ENCODE measurements at places on chromosomes 7 and 10. TPM values are rescaled to one million over a fixed set of nuclear protein-coding genes. Genes with fewer than 3 reads are reported as not detected.

GRCh38 chr10:93300288-93300917, 181.7 kb downstream of the MYOF start:
- H3K36me3 ChIP-seq = no peaks in the 10 kb centered on the region
- H3K27ac ChIP-seq = no peak overlapping the region
- H3K4me1 ChIP-seq = no peaks in the 10 kb centered on the region
- H3K4me3 ChIP-seq = no peak overlapping the region
- no peaks in the 10 kb centered on the region for H3K27me3 ChIP-seq

DNA sequence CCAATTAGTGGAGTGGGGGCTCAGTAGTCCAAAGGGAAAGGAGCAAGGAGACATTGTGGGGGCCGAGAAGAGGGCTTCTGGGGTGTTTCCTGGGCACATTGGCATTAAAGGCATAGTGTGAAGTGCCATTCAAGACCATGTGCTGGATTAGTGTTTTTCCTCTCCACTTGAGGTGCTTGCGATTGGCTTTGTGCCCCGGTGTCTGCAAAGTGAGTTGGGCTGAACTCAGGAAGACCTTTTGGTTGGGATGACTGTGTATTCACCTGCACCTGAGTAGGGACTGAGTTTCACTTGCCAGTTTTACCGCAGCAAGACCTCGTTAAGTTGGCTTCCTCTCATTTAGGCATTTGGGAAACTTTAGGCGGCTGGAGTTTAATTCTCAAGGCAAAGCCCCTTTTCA, 73.0 kb downstream of the TCF7L2 start:
- no peak for DNase-seq
- H3K4me1 ChIP-seq = peaks cover 5% of the 10 kb centered on the region
- no peaks in the 10 kb centered on the region for H3K36me3 ChIP-seq
- no peak overlapping the region for H3K27ac ChIP-seq
- no peaks in the 10 kb centered on the region for H3K27me3 ChIP-seq

DNA sequence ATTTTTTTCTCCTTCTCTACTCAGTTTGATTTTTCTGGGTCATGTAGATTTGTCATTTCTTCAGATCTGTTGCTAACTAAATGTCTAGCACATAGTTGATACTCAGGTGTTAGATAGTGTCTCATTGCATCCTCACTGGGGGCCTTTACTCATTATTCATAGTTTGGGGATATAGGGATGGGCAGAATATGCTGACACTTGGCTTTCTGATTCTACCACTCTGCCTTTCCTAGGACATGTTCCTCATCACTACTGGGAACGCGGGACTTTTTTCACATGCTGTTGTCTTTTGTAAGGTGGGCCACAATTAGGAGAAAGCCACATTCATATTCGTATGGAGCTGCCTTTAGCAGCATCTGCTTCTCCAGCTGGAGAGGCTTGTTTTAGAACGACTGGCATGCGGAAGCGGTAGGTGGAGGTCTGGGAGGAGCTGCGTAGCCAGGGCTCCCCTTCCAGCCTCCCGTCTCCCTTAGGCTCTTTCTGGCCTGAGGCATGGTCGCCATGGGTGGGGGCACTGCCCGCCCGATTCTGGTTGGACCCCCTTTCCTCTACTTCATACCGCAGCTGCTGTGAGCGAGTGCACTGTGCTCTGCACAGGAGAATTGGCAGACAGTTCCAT, 78.8 kb downstream of the SND1 start:
- no peak for DNase-seq
- no peak overlapping the region for H3K4me3 ChIP-seq
- H3K27me3 ChIP-seq = no peaks in the 10 kb centered on the region
- no peaks in the 10 kb centered on the region for H3K36me3 ChIP-seq
- H3K27ac ChIP-seq = no peak overlapping the region

GRCh38 chr10:103967448-103968071, 620 bp downstream of the SLK start:
- H3K4me1 ChIP-seq = peaks cover 8% of the 10 kb centered on the region
- peak overlapping the region; percentile 86 for H3K4me3 ChIP-seq
- H3K27me3 ChIP-seq = no peaks in the 10 kb centered on the region
- DNase-seq = no peak

DNA sequence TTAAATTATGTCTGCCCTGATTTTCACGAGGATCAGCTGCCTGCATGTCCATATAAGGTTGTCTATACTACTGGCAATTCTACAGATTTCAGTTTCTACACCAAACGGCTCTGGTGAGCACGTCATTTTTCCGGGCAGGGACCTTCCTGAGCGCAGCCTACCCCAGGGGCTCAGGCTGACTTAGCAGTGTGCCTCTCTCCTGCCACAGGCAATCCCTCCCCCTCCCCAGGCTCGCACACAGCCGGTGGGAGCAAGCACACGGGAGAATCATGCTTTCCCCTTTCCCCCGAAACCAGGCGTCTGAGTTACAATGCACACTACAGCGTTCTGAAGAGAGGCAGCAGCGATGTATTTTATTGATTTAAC, 1.7 kb downstream of the KLF6 start:
- peak overlapping the region; percentile 98 for H3K4me3 ChIP-seq
- H3K4me1 ChIP-seq = peaks cover 10% of the 10 kb centered on the region
- peak; percentile 69 for DNase-seq
- H3K27me3 ChIP-seq = no peaks in the 10 kb centered on the region
- no peaks in the 10 kb centered on the region for H3K36me3 ChIP-seq
- H3K27ac ChIP-seq = peak overlapping the region; percentile 100

- no peaks in the 10 kb centered on the region for H3K4me1 ChIP-seq
- H3K4me3 ChIP-seq = peak overlapping the region; percentile 66
- H3K36me3 ChIP-seq = no peaks in the 10 kb centered on the region
- H3K27ac ChIP-seq = no peak overlapping the region
- DNase-seq = no peak
Observed at GRCh38 chr7:157690833-157691585, 354.2 kb downstream of the DNAJB6 start.

GRCh38 chr10:13739183-13739582, 152.4 kb downstream of the PRPF18 start:
- no peaks in the 10 kb centered on the region for H3K4me1 ChIP-seq
- no peak overlapping the region for H3K4me3 ChIP-seq
- H3K36me3 ChIP-seq = no peaks in the 10 kb centered on the region
- DNase-seq = no peak
- H3K27me3 ChIP-seq = no peaks in the 10 kb centered on the region
- no peak overlapping the region for H3K27ac ChIP-seq

- peak; percentile 21 for DNase-seq
- H3K36me3 ChIP-seq = no peaks in the 10 kb centered on the region
- peak overlapping the region; percentile 63 for H3K4me3 ChIP-seq
- no peaks in the 10 kb centered on the region for H3K4me1 ChIP-seq
- H3K27ac ChIP-seq = peak overlapping the region; percentile 96
Observed at GRCh38 chr10:117374506-117375359, 507 bp downstream of the PDZD8 start.

DNA sequence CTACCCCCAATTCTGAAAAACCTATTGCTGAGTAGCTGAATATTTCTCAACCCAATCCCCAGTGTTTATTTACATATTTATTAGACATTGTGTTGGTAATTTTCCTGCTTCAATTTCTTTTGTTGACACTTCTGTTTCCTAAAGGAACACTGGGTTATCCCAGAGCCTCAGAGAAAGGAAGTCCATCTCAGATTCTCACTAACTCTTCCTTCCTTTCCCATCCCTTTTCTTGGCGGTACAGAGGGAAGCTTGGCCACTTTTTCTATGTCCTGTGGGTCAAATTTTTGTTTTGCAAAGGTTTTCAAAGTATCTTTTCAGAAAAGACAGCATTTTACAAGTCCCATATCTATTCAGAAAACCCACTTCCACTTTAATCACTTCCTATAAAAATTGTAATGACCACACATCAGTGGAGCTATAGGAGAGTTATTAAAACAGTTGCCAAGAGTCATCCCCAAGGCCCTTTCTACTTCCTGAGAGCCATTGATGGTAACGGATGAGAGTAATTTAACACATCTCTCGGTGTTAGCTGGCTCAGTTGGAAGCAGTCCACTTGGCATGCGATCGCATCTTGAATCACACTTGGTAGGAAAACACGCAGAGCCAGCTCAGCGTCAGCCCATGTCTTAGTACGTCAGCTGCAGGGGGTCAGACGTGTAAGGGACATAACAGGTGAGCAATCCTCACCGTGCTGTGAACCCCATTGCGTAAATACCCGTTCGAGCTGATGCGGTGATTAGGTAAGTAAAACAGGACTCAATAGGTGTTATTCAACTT, 231.1 kb upstream of the ADARB2 start:
- H3K4me1 ChIP-seq = no peaks in the 10 kb centered on the region
- H3K4me3 ChIP-seq = no peak overlapping the region
- no peak for DNase-seq
- H3K27ac ChIP-seq = no peak overlapping the region

- H3K4me3 ChIP-seq = no peak overlapping the region
- DNase-seq = no peak
- H3K27ac ChIP-seq = no peak overlapping the region
Observed at GRCh38 chr7:3806516-3806915, 505.5 kb downstream of the SDK1 start.

DNA sequence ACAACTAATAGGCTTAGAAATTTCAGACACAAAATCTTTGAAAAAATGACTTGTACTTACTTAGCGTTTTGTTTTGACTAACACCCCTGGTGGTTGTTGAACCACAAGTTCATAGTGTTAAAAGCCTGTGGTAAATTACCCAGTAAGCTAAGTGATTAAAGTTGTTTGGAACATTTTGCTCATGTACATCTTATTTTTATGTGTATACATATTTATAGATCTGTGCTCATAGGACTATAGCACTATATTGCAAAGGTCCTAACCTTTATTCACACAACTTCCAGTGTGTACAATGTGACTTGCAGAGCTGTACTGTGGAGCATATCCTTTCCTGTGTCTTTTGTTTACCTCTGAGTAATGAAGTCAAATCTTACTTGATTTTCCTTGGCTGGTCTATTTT, 79.6 kb downstream of the BMPR1A start:
- DNase-seq = no peak
- no peaks in the 10 kb centered on the region for H3K27me3 ChIP-seq
- H3K4me3 ChIP-seq = no peak overlapping the region
- H3K4me1 ChIP-seq = no peaks in the 10 kb centered on the region

DNA sequence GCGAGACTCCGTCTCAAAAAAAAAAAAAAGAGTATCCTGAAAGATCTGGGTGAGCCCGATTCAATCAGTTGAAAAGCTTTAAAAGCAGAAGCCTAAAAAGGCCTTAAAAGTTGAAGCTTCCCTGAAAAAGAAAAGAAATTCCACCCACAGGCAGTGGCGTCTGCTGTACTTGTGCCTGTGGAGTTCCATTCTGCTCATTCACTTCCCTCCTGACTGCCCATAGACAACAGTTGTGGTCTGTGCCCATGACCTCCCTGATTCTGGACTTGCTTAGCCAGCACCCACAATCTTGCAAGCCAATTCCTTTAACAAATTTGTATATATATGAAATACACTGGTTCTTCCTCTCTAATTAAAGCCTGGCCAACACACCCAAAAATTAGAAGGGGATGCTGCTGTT, 141.7 kb downstream of the DLG5 start:
- no peaks in the 10 kb centered on the region for H3K36me3 ChIP-seq
- no peaks in the 10 kb centered on the region for H3K4me1 ChIP-seq
- H3K27ac ChIP-seq = no peak overlapping the region
- no peak for DNase-seq

DNA sequence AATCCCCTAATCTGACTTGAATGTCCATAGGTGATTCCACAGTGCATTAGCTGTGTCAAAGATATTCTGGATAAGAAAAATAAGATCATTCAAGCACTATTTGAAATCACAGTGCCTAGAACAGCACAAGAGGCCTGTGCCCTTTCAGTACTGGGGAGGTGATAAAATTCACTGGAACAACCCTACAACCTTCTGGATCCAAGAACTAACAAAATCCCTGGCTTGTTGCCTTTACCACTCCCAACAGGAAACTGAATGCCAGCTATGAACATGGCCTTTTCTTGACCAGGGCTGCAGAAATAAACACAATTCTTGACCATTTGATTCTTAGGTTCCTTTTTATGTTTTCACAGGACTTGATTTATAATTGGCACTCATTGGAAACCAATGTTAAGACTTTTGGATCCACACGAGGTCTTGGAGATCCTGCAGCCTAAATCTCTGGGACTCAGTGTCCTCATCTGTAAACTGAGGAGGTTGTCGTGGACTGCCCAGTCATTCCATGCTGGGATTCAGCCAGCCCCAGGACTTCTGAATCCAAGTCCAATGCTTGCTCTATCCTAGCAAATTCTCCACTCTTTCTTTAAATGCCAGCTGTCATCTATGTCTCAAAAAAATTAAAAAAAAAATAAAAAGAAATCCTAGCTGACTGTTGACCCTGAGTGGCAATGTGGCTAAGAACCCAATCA, 624.7 kb downstream of the KCNMA1 start:
- H3K27ac ChIP-seq = peak overlapping the region; percentile 3
- H3K27me3 ChIP-seq = no peaks in the 10 kb centered on the region
- H3K4me1 ChIP-seq = no peaks in the 10 kb centered on the region
- no peak for DNase-seq
- no peak overlapping the region for H3K4me3 ChIP-seq

DNA sequence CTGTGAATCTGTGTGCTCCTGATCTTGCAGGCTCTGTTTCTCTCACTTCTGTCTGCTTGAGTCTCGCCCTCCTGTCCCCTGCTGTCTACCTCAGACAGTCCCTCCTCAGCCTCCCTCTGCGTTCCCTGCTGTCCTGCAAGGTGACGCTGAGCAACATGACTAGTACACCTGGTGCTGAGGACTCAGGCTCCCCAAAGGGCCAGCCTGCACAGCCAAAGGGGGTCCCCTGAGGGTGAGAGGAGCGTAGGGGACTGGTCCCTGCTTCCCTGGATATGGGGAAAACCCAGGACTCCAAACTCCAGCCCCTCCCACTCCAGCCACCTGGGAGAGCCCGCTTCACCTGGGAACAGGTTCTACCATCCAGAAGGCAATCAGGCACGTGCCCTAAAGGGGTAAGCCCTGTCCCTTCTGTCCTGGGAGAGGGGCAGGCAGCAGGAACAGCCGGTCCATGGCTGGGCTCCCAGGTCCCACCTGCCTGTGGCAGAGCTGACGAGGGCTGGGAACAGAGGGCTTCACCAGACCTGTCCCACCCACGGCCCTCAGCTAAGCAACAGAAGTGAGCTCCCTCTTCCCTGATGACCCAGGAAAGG, 156.5 kb downstream of the UBE2H start:
- H3K4me1 ChIP-seq = no peaks in the 10 kb centered on the region
- H3K36me3 ChIP-seq = no peaks in the 10 kb centered on the region
- H3K27ac ChIP-seq = no peak overlapping the region

Gene KIF11
- total RNA-seq = 2.6 TPM

Gene OPALIN
- not detected for total RNA-seq

Gene NPC1L1
- 0.33 TPM for total RNA-seq

Gene PCDH15
- total RNA-seq = not detected

Gene SLC26A3
- 36.4 TPM for total RNA-seq

Gene SAP25
- 0.96 TPM for total RNA-seq

Gene GIMAP8
- 7.2 TPM for total RNA-seq

Gene PPP1R3C
- total RNA-seq = 48.1 TPM

Gene INSYN2A
- total RNA-seq = 0.16 TPM

Gene HNRNPF
- 213 TPM for total RNA-seq

Gene CYP26C1
- total RNA-seq = 0.15 TPM

Data from breast epithelium (tissue), 4 donors.